Lung (tissue), 17 donors: ENCODE measurements at places on chromosomes 6 and 20. TPM values are rescaled to one million over a fixed set of nuclear protein-coding genes. Genes with fewer than 3 reads are reported as not detected.

- no peak for DNase-seq
- no peak overlapping the region for H3K4me3 ChIP-seq
- H3K4me1 ChIP-seq, result no peaks in the 10 kb centered on the region
- peaks cover 4% of the 10 kb centered on the region for H3K36me3 ChIP-seq
- H3K27ac ChIP-seq, result no peak overlapping the region
These were observed 38.3 kb downstream of the FAM120B start for GRCh38 chr6:170344631-170345576.

GRCh38 chr20:51563486-51564332, 21.2 kb upstream of the NFATC2 start:
- no peaks in the 10 kb centered on the region for H3K36me3 ChIP-seq
- peak; percentile 85 for DNase-seq
- peak overlapping the region; percentile 38 for H3K27ac ChIP-seq
- H3K4me3 ChIP-seq, result no peak overlapping the region
- H3K4me1 ChIP-seq, result peaks cover 15% of the 10 kb centered on the region

Gene NKX2-4
- not detected for total RNA-seq

DNA sequence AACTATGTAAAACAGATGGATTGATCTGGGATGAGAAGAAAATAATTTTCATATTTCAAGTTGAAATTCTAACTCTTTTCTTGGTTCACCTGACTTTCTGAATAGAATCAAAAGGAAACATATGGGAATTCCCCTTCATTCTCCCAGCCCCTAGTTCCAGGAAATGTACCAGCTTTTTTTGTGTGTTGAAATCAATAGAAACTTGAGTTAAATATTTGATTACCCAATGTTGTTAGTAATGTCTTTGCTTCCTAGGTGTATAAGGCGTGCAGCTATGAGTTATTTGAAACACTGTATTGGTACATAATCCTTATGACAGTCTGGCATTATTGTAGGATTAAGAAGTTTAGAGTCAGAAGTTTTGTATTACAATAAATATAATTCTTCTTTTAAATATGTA, 21.5 kb downstream of the VNN2 start:
- peaks cover 3% of the 10 kb centered on the region for H3K4me1 ChIP-seq
- H3K27me3 ChIP-seq, result no peaks in the 10 kb centered on the region
- DNase-seq, result peak; percentile 10
- no peak overlapping the region for H3K27ac ChIP-seq
- no peaks in the 10 kb centered on the region for H3K36me3 ChIP-seq
- no peak overlapping the region for H3K4me3 ChIP-seq

Gene SIRPD
- 0.28 TPM for total RNA-seq

Gene TFAP2D
- total RNA-seq, result not detected

DNA sequence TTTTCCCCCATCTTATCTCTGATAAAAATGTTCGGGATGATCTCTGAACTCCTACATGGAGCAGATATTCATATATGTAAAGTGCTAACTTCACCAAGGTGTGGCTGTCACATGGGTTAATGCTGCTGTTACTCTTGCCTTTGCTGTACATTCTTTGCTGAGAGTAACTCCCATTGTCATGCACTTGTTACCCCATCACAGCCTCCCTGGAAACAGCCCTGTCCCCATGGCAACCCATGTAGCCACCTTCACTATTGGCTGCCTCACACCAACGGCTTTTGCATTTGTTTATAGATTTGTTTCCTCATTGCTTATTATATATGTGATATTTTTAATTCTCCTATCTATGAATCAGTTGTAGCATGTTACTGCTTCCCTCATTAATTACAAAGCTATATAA, 17.3 kb upstream of the IBTK start:
- no peaks in the 10 kb centered on the region for H3K27me3 ChIP-seq
- DNase-seq, result no peak
- no peaks in the 10 kb centered on the region for H3K36me3 ChIP-seq
- no peak overlapping the region for H3K27ac ChIP-seq

Gene MAP7
- total RNA-seq, result 15.0 TPM

Gene PTPRT
- 10.6 TPM for total RNA-seq

DNA sequence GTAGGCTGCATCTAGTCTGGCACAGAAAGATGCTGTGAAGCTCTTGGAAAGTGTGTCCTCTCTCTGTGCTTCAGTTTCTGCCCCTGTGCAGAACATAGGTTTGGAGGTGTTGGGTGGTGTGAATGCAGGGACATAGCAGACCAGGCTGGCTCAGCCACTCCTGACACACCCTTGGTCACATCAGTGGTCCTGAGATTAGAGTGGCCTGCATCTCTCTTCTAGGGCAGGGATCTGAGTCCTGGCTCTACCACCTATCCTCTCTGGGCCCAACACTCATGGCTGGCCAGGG, 10.1 kb upstream of the TLDC2 start:
- no peaks in the 10 kb centered on the region for H3K27me3 ChIP-seq
- H3K36me3 ChIP-seq, result no peaks in the 10 kb centered on the region
- H3K4me1 ChIP-seq, result peaks cover 7% of the 10 kb centered on the region
- no peak overlapping the region for H3K27ac ChIP-seq
- no peak for DNase-seq
- no peak overlapping the region for H3K4me3 ChIP-seq

- H3K36me3 ChIP-seq, result no peaks in the 10 kb centered on the region
- no peak overlapping the region for H3K4me3 ChIP-seq
- H3K4me1 ChIP-seq, result peaks cover 19% of the 10 kb centered on the region
These were observed 192.9 kb downstream of the SYNDIG1 start for GRCh38 chr20:24662322-24662721.

DNA sequence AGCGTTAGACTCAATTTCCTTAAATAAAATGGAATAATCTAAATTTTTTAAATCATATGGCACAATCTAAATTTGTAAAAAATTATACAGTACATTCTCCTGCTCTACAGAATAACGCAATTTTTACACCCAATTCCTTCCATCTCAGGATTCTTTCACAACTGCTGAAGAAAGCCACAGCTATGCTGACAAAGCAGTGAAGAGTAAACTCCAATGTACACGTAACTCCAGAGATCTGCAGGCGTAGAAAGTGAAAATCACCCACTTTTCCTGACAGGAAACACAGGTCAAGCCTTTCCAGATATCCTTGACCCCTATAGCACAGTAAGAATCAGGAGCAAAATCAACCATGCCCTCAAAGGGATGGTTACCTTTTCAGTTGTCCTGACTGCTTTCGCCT, 27.4 kb downstream of the EPHA7 start:
- H3K36me3 ChIP-seq, result no peaks in the 10 kb centered on the region
- no peak overlapping the region for H3K4me3 ChIP-seq
- no peaks in the 10 kb centered on the region for H3K27me3 ChIP-seq
- H3K27ac ChIP-seq, result no peak overlapping the region
- H3K4me1 ChIP-seq, result peaks cover 7% of the 10 kb centered on the region

- peaks cover 27% of the 10 kb centered on the region for H3K4me1 ChIP-seq
These were observed 13.3 kb downstream of the ELOVL5 start for GRCh38 chr6:53335224-53335994.

DNA sequence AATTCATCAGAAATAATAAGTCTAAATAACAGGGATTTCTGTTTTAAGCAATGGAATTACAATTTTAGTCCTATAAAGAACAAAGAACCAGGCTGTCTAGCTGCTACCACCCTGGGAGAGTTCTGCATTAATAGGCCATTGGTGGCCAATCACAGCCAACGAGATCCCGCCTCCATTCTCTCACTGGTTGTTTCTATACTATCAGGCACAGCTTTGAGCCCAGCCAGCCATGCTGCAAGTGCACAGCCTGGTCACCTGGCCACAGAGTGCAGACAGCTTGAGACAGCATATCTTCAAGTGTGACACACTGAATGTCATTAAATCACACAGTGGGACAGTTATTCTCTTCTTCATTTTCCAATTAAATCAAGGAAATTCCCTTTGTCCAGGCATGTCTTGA, 16.1 kb upstream of the RAB22A start:
- H3K4me3 ChIP-seq, result no peak overlapping the region
- no peak for DNase-seq
- no peaks in the 10 kb centered on the region for H3K27me3 ChIP-seq
- no peaks in the 10 kb centered on the region for H3K36me3 ChIP-seq

Gene FAM229B
- total RNA-seq, result 35.6 TPM

Gene FOXQ1
- 22.9 TPM for total RNA-seq

DNA sequence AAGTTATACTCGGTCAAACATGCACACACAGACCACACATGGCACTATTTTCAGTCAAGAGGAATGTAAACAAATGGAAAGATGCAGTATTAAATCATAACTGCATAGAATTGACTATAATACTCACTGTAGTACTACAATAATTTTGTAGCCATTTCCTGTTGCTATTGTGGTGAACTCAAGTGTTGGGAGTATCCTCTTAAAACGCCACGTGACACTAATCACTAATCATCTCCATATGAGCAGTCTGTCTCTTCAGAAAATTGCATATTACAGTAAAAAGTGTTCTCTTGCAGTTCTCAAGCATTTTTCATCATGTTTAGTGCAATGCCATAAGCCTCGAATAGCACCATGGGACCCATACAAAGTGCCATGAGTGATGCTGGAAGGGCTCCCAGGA, 258.7 kb upstream of the ID4 start:
- no peaks in the 10 kb centered on the region for H3K4me1 ChIP-seq
- H3K4me3 ChIP-seq, result no peak overlapping the region
- H3K27ac ChIP-seq, result no peak overlapping the region
- H3K36me3 ChIP-seq, result no peaks in the 10 kb centered on the region
- no peaks in the 10 kb centered on the region for H3K27me3 ChIP-seq

GRCh38 chr20:63617876-63618265, 9.0 kb downstream of the GMEB2 start:
- no peak overlapping the region for H3K4me3 ChIP-seq
- H3K4me1 ChIP-seq, result no peaks in the 10 kb centered on the region
- no peaks in the 10 kb centered on the region for H3K27me3 ChIP-seq
- peaks cover 33% of the 10 kb centered on the region for H3K36me3 ChIP-seq
- DNase-seq, result no peak

Gene CST5
- not detected for total RNA-seq

Gene SRSF12
- 0.49 TPM for total RNA-seq

Gene GSTA1
- 23.5 TPM for total RNA-seq

Gene PBOV1
- not detected for total RNA-seq

Gene TSBP1
- total RNA-seq, result not detected

Gene ACSS1
- 33.6 TPM for total RNA-seq

GRCh38 chr20:42074944-42075343, 456.8 kb upstream of the CHD6 start:
- DNase-seq, result peak; percentile 95
- no peaks in the 10 kb centered on the region for H3K36me3 ChIP-seq
- H3K4me3 ChIP-seq, result no peak overlapping the region

Gene RAET1E
- total RNA-seq, result 0.98 TPM

DNA sequence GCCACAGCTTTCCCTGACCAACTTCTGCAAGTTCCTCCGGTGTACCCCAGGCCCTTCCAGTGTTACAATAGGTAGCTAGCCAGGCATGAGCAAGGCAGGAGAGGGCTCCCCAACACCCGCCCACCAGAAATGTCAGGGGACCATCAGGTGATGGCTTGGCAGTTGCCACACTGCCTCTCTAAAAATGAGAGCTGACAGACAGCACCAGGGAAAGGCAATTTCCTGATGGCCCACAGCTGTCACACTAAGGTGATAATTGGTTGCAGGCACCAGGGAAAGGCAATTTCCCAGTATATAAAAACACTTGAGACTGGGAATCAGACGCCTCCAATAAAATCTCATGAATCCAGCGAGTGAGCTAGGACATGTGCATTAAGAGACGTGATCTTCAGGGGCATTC, 49.9 kb downstream of the PXDC1 start:
- H3K4me1 ChIP-seq, result no peaks in the 10 kb centered on the region
- DNase-seq, result no peak
- no peak overlapping the region for H3K27ac ChIP-seq

DNA sequence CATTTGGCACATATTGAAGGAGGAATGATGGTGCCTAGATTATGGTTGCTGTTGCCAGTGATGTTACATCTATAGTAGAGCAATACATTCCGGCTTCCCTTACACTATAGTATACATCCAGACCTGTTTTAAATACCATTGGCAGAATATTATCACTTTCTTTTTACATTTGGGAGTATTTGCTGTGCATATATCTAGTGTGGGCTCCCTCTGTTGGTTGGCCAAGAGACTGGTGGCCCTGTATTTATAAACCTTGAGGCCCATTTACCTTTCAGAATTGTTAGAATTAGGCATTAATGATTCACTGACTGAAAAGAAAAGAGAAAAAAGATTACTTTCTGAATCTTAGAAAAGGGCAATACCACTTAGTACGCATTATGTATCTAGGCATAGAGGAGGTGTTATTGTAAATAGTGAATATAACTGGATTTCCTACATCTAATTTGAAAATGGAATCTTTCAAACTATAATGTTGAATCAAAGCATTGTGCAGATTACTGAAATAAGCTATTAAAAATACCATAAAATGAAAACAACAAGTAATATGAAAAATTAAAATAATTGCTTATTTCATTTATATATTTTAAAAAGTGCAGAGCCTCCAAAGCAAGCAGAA, 628.8 kb upstream of the MAN1A1 start:
- no peaks in the 10 kb centered on the region for H3K27me3 ChIP-seq
- DNase-seq, result peak; percentile 6
- H3K36me3 ChIP-seq, result no peaks in the 10 kb centered on the region
- H3K4me1 ChIP-seq, result no peaks in the 10 kb centered on the region
- no peak overlapping the region for H3K4me3 ChIP-seq
- H3K27ac ChIP-seq, result no peak overlapping the region

Gene SNAI1
- total RNA-seq, result 0.74 TPM

DNA sequence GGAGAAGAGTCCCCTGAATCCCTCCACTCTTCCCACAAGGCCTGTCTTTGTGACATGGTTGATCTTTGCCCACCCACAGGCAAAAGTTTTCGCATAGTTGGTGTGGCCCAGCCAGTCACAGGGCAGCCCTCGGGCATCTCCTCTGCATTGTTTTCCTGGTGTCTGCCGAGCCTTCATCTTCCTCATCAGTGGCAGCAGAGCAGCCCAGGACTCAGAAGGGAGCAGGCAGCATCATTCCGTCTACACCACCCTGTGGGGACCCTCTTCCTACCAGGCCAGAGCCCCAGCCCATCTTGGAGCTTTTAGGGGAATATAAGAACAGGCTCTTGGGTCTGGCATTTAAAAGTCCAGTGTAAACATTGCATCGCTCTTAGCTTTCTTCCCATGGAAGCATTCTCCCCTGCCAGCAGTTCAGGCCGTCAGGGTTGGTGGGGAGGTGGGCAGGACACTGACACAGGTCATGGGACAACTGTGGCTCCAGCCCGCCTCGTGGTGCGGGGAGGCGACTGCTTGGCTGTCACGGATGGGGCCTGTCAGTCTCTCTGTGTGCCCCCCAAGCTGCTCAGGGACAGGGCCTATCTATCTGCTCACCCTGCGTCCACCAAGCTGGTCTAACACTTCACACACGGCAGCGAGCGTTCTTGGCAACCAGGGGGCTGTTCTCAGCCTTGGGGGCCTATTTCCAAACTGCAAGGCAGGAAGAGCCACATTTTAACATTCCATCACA, 38.3 kb downstream of the PDRG1 start:
- DNase-seq, result no peak
- H3K4me3 ChIP-seq, result no peak overlapping the region
- H3K27ac ChIP-seq, result no peak overlapping the region
- no peaks in the 10 kb centered on the region for H3K27me3 ChIP-seq
- H3K36me3 ChIP-seq, result no peaks in the 10 kb centered on the region

DNA sequence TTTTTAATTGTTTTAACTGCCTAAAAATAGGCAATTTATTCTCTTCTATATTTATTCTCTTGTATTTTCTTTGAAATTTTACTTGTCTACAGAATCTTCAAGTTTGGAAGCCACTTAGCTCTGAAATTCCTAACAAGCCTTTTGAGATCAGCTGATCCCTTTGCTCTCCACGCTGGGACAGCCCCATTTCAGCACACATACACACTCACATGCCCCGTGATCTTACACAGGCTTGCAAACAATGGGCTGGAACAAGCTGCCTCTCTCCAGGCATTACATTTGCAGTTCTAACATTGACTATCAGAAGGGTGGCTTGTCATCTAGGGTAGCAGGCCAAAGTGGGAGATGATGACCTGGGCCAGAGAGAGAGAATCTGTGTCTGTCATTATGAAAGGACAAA, 62.1 kb upstream of the RAB32 start:
- H3K4me1 ChIP-seq, result no peaks in the 10 kb centered on the region
- H3K36me3 ChIP-seq, result no peaks in the 10 kb centered on the region
- no peak overlapping the region for H3K4me3 ChIP-seq
- no peaks in the 10 kb centered on the region for H3K27me3 ChIP-seq
- no peak overlapping the region for H3K27ac ChIP-seq
